Panc1 (cell line): ENCODE measurements at places on chromosomes 4 and X. TPM values are rescaled to one million over a fixed set of nuclear protein-coding genes. Genes with fewer than 3 reads are reported as not detected.

The SPATA18 gene
- 0.39 TPM for total RNA-seq

The OTUD6A gene
- total RNA-seq, result not detected

The NWD2 gene
- not detected for total RNA-seq

The F8A3 gene
- 0.54 TPM for total RNA-seq

The TRIM61 gene
- not detected for total RNA-seq

The GAGE12E gene
- total RNA-seq, result not detected

The CENPVL2 gene
- total RNA-seq, result not detected

The DUSP21 gene
- not detected for total RNA-seq

The MSX1 gene
- total RNA-seq, result 3.4 TPM

The UCP1 gene
- not detected for total RNA-seq

The FRAS1 gene
- 0.23 TPM for total RNA-seq

The PHKA2 gene
- 20.6 TPM for total RNA-seq

The GAGE1 gene
- not detected for total RNA-seq

The CLGN gene
- total RNA-seq, result 5.4 TPM

The CD38 gene
- total RNA-seq, result 0.15 TPM

The SPARCL1 gene
- total RNA-seq, result 0.57 TPM

The ADGRL3 gene
- 0.23 TPM for total RNA-seq

The XKRX gene
- 0.21 TPM for total RNA-seq

The TMEM156 gene
- total RNA-seq, result 5.8 TPM

The MAGEA4 gene
- total RNA-seq, result not detected

The CYBB gene
- 0.23 TPM for total RNA-seq

The RNF175 gene
- not detected for total RNA-seq
